ENCODE measurements at places on chromosomes 3 and 15.
A peak's percentile ranks its signal among the peaks of the same experiment; 100 is the strongest.

- peak; percentile 69 for DNase-seq
Observed at GRCh38 chr3:194985031-194985578, 285.9 kb downstream of the XXYLT1 start.

GRCh38 chr3:141915016-141915415 is 38.6 kb downstream of the ATP1B3 start:
- DNase-seq: no peak

DNA sequence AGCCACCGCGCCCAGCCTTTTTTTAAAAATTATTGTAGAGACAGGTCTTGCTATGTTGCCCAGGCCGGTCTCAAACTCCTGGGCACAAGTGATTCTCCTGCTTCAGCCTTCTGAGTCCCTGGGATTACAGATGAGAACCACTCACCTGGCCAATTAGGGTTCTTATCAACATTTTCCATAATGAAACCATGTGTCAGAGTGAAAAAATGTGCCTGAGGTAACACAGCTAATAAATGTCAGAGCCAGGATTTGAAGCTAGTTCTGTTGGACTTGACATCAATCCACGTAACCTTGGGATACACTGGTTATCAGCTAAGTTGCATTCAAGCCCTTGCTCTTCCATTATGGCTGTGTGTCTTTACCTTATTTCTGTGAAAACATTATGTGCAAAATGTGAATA is 29.1 kb downstream of the CHST14 start:
- no peak for DNase-seq

GRCh38 chr3:151144760-151145159 is 58.3 kb downstream of the GPR171 start:
- no peak for DNase-seq

DNA sequence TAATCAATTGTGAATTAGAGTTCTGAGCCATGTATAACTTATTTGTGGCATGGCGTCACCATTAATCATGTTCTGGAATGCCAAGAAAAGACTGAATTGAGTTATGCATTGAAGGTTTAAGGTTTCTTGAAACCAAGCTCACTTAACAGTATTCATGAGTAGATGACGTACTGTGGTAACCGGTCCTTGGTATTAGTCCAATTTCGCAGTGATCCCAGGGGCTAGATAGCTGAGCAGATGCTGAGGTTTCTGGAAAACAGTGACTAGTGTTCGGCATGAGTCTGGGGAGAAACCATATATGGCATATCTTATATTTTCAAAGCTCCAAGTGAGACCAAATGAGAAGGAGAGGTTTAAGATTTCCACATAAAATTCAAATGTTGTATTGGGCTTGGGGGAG is 218.3 kb upstream of the LYSMD4 start:
- peak; percentile 71 for DNase-seq

DNA sequence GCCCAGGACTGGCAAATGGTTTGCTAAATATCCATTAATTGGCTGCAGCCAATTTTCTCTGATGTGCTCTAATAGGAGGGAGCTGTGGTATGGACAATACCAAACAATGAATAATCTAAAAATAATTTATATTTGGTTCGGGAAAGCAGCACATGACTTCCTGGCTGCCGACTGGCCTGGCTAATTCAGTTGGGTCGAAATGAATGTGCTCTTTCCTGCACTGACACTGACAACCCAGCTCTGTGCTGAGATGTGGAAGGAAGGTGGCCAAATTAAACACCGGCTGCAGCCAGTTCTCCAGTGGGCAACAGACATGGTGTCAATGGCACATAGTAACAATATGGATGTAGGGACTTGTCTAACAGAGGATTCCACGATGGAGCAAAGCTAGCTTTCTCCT is 21.1 kb upstream of the COLQ start:
- no peak for DNase-seq

DNA sequence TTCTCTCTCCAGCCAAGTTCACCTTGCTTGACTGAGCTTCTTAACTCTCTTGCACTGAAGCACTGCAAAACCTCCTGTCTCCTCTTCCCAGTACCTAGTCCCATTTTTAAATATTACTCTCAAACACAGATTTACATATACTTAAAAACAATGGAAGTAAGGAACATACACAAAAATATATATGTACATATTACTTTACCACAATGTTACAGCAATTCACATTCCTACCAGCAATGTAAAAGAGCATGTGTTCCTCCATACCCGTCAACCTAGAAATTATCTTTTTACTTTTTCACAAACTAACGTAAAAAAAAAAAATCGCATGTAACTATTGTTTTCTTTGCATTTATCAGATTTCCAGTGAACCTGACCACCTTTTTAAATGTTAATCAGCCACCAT is 60.4 kb downstream of the RYK start:
- DNase-seq: no peak

DNA sequence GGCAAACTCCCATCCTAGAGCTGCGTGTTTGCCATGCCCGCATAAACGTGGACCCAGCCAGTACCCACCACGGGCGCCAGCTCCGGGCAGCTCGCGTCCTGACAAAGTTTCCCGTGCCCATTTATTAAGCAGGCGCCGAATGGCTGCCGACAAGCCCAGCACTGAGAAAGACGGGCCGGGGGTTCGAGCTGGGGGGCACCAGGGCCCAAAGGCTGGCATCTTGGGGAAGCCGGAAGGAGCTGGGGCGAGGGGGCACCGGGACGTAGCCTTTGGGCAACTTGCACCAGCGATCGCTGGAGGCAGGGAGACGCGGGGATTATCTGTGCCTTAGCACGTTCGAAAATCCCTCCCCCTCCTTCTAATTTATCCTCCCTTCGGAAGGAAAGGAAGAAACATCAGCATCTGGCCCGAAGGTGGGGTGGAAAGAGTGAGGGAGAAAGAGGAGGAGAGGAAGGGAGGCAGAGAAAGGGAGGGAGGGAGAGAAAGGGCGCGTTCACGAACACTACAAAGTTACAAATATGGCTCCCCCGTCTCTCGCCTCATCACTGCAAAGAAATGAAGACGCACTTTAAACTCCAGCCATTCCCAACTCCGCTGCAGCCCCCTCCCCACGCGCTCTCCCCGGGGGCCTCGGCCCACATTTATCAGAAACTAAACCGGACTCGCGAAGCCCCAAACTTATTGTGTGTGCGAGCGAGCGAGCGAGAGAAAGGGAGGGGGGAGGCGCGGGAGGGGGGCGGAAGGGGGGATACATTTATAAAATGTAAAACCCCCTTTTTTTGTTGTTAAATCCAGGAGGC is 1.0 kb downstream of the ANP32A start:
- peak; percentile 85 for DNase-seq

DNA sequence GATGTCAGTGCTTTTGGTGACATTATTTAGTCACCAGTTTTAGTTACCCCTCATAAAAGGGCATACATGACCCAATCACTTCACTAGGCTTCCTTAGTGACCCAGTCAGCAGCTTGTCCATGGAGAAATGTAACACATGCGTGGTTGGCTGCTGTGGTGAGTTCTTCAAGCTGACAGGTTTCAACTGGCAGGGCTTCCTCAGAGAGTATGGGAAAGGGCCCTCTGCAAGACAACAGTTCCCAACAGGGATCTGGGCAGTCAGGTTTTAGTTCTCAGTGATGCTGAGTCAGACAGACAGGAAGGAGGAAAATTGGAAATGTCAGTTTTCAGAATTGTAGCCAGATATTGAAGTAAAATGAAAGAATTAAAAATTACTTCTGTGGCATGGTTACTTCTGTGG is 282.5 kb downstream of the TBL1XR1 start:
- DNase-seq: no peak

DNA sequence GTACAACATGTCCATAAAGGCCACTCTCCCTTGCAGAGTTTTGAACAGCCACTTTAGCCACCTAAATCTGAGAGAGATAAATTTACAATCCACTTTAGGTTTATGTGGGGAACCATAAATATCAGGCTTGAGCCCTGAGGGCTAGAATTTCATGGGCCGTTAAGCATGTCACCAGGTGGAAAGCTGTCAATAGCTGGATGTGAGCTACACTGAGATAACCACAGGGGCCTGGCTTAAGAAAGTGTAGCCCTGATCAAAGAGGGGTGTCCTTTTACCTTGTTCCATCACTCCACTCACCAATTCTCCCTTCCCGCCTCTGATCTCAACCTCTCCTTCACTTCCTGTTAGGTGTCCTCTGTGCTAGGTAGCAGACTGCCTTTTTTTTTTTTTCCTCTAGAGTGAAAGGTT is 172.8 kb upstream of the ICE2 start:
- no peak for DNase-seq

DNA sequence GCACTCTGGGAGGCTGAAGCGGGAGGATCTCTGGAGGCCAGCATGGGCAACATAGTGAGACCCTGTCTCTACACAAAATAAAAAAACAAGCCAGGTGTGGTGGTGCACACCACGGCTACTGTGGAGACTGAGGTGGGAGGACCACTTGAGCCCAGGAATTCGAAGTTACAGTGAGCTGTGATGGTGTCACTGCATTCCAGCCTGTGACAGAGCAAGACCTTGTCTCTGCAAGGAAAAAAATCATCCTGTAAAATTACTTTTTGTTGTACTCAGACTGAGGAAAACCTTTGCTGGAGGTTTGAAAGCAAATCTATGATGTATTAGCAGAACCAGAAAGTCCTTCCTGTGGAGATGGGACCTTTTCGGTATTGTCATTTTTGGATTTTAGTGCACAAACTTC is 63.3 kb downstream of the ATP1B3 start:
- no peak for DNase-seq

DNA sequence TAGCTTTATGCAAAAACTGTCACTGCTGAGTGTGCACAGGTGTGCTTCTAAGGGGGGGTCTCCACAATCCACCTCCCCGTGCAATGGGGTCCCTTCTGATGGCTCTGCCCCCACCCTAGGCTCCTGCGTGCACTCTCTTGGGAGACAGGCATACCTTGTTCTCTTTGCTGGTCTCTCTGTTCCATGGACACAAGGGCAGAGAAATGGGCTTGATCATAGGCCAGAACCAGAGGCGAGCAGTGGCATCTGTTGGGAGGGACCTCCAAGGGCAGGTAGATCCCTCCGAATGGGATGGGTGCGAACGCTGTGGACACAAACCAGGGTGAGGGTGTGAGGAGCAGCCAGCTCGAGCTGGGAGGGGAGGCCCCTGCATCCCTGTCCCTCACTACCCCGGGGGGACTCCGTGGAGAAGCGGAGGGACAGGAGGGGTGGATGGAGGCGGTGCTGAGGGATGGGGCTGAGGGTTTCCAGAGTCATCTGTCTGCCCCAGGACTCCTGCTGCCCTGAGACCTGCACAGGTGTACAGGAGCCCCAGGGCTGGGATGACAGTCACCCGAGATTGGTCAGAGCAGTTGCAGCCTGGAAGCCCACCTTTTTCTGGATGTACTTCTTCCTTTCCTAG is 175.0 kb downstream of the KLF13 start:
- DNase-seq: no peak

DNA sequence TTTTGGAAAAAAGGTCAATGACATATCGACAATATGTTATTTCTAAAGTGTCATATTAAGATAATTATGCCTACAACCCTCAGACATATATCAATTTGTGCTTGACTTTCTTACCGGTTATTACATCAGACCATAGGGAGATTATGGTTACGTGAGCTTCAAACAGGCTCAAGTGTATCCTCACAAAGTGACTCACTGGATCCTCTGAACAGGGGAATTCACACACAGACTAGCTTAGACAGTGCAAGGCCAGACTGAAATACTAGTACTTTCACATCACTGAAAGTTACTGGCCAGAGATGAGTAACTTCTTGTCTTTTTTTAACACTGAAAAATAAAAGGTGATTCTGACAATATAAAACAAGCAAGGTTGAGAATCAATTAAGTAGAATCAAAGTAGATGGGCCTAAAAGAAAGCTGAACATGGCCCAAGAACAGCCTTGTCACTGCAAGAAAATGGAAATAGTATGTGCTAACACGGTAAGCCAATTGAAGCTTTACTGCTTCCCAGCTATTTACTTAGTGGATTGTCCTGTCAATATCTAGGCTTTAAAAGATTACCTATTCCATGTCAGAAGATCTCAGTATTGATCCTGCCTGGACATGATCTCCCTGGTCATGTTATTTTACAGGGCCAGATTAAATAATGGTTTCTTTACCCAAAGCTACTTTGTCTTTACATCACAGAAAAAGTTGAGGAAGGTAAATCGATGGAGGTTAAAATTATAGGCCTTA is 848.6 kb downstream of the ROBO1 start:
- DNase-seq: no peak

DNA sequence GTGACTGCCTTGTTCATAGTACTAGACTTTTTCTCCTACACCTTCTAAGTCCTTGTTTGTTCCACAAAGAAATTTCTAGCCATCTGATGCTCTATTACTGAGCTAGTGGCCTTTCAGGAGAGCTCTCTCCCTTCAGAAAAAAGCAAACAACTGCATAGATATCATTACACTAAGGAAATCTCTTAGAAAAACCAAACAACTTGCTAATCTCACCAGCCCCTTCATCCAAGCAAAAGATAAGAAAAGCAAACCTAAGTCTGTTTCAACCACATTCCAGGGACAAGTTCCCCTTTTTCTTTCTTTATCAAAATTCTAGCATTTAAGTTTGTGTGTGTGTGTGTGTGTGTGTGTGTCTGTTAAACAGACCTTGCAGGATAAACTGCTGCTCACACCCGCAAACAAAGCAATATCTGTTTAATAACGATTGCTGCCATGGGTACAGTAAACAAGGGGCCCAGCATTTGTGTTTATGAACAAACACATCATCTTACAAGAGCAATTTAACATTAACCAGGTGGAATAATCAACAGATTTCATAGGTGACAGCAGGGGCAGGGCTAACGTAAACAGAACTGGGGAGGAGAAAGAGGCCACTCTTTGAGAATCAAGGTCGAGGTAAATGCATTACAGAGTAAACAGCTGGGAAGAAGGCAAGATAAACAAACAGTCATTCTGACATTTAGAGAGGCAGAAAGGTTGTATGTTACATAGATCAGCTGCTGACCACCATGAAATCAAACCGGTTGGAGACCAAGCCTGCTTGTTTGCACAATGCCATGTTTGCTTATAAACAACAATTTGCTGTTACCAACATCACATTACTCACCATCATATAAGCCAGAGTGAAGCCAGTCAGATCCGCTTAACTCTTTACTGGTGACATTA is 375.1 kb downstream of the FOXP1 start:
- DNase-seq: no peak

GRCh38 chr15:70491201-70491621 is 272.1 kb downstream of the UACA start:
- no peak for DNase-seq

DNA sequence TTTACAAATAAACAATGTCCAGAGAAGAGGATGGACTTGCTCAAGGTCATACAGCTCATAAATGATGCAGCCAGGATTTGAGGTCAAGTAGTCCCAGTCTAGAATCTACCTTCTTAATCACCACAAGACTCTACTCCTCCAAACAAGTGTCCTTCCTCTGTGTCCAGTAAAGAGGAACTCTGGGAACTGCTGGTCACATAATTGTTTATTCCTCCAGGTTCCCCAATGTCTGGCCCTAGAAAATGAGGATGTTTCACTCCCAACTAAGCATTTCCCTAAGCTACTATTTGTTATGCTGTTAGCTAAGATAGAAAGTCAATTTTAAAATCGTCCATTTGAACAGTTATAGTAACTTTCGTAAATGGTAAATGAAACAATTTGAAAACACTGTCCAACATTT is 192.4 kb downstream of the FHIT start:
- no peak for DNase-seq

GRCh38 chr3:80688814-80689213 is 921.0 kb upstream of the ROBO1 start:
- no peak for DNase-seq
